ENCODE measurements at places on chromosomes 16 and 17.

DNA sequence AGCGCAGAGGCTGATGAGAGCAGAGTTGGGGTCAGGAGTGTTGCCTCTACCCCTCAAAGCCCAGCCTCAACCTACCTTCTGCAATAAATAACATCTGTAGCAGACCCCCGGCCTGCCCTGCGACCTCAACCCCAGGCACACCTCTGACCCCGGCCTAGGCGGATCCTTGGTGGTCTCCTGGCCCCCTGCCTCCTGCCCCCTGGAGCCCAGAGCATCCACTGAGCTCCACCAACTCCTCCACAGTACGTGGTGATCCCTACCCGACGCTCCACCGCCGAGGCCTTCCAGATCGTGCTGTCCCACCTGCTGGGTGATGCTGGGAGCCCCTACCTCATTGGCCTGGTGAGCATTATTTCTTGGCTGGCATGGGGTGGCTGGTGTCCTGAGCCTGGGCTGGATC lies 1.9 kb upstream of the LAT start:
- no peak for ATAC-seq

- ATAC-seq, result peak; percentile 70
Measured at GRCh38 chr17:40427002-40427491, 9.4 kb upstream of the TOP2A start.

DNA sequence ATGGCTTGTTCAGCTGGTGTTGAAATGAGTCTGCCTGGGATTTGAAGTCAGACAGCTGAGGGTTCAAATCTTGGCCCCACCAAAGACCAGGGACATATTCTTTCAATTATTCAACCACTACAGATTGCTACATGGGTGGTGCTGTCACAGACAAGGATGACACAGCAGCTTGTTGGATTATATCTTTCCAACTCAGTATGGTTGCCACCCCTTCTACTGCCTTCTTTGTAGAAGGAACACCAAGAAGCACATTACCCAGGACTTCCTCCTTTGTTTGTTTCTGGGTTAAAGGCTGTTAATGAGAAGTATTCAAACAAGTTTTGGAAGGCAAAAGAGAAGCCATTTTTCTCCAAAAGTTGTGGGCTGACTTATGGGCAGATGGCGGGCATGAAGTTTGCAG lies 78.6 kb downstream of the COPRS start:
- no peak for ATAC-seq

- ATAC-seq, result no peak
Measured at GRCh38 chr16:29824589-29825144, 4.4 kb downstream of the MVP start.

GRCh38 chr17:33832262-33832661 lies 422.8 kb upstream of the CCL2 start:
- no peak for ATAC-seq

DNA sequence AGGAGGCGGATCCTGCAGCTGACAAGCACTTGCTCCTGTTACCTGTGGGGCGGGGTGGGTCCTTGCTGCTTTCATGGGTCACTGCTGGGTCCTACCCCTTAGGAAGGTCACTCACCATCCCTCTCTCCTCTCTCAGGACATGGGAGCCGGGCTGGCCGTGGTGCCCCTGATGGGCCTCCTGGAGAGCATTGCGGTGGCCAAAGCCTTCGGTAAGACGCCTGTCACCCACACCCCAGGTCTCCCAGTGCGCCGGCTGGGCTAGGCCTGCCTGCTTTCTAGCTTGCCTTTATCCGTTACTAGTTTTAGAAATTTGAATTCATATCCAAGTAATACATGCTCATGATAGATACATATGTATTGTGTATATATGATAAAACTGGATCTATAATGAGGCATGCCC lies 17.2 kb downstream of the SLC26A11 start:
- ATAC-seq, result no peak
